ENCODE measurements at places on chromosomes 7 and 10. TPM values are rescaled to one million over a fixed set of nuclear protein-coding genes. Genes with fewer than 3 reads are reported as not detected.

The CASP2 gene
- 12.4 TPM for total RNA-seq

The NKX1-2 gene
- not detected for total RNA-seq

The NANOS1 gene
- 1.5 TPM for total RNA-seq

The PAX4 gene
- not detected for total RNA-seq

The EN2 gene
- total RNA-seq, result not detected

The POT1 gene
- total RNA-seq, result 38.2 TPM

The DYDC2 gene
- total RNA-seq, result not detected

The CCDC3 gene
- total RNA-seq, result 64.4 TPM

The SRGN gene
- 498 TPM for total RNA-seq

The NPSR1 gene
- total RNA-seq, result not detected

The ANLN gene
- total RNA-seq, result 11.5 TPM

The TMEM130 gene
- total RNA-seq, result 1.0 TPM

The MYH16 gene
- total RNA-seq, result not detected

The CPA2 gene
- not detected for total RNA-seq

The CLDN3 gene
- total RNA-seq, result not detected

The TBX20 gene
- total RNA-seq, result 4.3 TPM

The FBXO24 gene
- total RNA-seq, result 0.13 TPM

The SPDYE2B gene
- total RNA-seq, result not detected

The NPC1L1 gene
- 0.07 TPM for total RNA-seq

The GNAT3 gene
- total RNA-seq, result not detected

The CCDC136 gene
- 6.3 TPM for total RNA-seq

The OR2A1 gene
- total RNA-seq, result 0.07 TPM

The IQCE gene
- total RNA-seq, result 9.6 TPM

The CAMK2B gene
- 0.63 TPM for total RNA-seq

The CHST3 gene
- 49.4 TPM for total RNA-seq

The PIK3CG gene
- total RNA-seq, result 0.03 TPM

The CPA5 gene
- total RNA-seq, result not detected

The ACTL6B gene
- total RNA-seq, result not detected

The FKBP6 gene
- total RNA-seq, result not detected

The OPALIN gene
- not detected for total RNA-seq

The CCL24 gene
- not detected for total RNA-seq

The ORC5 gene
- total RNA-seq, result 72.7 TPM

The WEE2 gene
- not detected for total RNA-seq

The ARHGAP19 gene
- 2.6 TPM for total RNA-seq

The ACTR3C gene
- 0.13 TPM for total RNA-seq

The LUC7L2 gene
- total RNA-seq, result 43.5 TPM

The ZNF735 gene
- total RNA-seq, result not detected

The GNGT1 gene
- total RNA-seq, result not detected

The MKI67 gene
- total RNA-seq, result 7.4 TPM

The ORAI2 gene
- 85.9 TPM for total RNA-seq

The CYP3A4 gene
- not detected for total RNA-seq

The ST8SIA6 gene
- total RNA-seq, result not detected

The SFTPA2 gene
- not detected for total RNA-seq

The LARP4B gene
- 29.3 TPM for total RNA-seq
